ENCODE measurements at places on chromosomes 5 and 9.

- no peak for DNase-seq
These were observed 16.1 kb upstream of the PRLR start for GRCh38 chr5:35246411-35246810.

GRCh38 chr9:88936132-88936531 is 55.1 kb upstream of the S1PR3 start:
- no peak for DNase-seq

DNA sequence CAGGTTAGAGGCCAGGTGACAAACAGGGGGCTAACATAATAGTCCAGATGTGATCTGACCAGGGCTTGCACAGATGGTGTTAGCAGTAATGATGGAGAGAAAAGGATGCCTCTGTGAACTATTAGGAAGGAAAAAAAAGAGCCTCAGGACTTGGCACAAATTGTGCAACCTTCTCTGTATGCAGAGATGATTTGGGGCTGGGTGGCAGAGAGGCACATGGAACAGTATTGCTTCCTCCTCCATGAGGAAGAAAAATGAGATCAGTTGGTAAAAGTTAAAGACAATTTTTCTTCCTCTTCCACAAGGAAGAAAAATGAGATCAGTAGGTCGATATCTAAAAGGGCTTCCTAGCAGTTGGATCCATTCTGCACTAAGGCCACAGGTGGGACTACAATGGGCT is 13.9 kb upstream of the ANXA6 start:
- DNase-seq: no peak

DNA sequence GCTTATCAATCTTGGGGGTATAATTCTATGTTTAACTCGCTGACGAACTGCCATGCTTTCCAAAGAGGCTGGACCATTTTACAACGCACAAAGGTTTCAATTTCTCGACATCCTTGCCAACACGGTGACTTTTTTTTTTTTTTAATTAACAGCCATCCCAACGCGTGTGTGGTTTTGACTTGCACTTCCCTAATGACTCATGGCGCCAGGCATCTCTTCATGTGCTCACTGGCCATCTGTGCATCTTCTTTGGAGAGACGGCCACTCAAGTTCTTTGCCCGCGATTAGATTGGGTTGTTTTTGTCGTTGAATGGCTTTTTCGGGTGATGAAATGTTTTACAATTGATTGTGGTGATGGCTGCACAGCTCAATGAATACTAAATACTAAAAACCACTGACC is 12.5 kb upstream of the CARD9 start:
- DNase-seq: no peak

DNA sequence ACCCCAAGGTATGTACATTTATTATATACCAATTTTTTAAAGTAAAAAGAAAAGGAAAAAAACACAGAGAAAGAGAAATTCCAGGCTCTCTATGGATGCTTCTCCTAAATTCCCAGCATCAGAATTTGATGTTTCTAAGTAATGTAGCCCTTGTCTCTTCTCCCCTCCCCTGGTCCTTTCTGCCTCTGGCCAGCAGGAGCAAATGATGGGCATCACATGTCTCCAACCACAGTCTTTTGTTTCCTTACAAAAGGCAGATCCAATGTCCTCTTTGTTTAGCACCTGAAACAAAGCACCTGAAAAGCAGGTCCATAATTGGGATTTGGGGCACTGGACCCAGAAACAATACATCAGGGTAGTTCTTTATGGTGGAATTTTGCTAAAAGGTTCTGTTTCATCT is 50.4 kb upstream of the APC start:
- no peak for DNase-seq

- DNase-seq: no peak
These were observed 83.2 kb downstream of the TNC start for GRCh38 chr9:115034801-115035200.

GRCh38 chr5:127307868-127308267 is 17.3 kb downstream of the MEGF10 start:
- DNase-seq: no peak

- no peak for DNase-seq
These were observed 22.1 kb downstream of the EHMT1 start for GRCh38 chr9:137640862-137641261.

DNA sequence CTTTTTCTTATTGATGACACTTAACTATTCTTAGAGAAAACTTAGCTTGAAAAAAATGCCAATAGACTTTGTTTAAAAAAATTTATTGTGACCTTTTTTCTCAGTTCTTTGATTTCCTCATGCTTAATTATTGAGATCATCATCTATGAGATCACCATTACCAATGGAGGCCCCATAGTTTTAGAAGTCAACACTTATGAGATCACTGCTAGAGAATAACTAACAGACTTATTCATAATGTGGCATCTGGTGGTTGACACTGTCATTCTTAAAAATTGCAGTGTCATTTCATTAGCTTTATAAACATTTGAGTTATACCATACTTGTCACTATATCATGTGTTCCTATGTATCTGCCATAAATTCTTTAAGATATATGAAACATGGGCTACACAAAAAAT is 14.9 kb upstream of the FEM1C start:
- DNase-seq: no peak

GRCh38 chr5:603081-603998 is 8.8 kb upstream of the CEP72 start:
- no peak for DNase-seq

DNA sequence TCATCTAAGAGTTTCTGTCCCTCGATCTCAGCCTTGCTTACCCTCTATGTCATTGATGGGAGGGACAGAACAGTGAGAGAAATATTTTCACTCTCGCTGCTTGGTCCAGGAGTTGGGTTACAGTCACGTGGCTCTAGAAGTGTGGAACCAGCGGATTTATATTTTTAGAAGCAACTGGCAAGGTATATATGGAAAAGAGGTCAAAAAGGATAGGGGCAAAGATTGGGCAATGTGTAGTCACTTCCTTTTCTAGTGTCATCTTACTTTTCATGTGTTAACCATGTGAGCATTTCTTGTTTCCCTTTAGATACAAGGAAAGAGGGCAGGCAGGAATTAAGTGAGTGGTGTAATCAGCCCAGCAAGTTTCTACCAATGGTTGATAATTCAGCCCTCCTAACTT is 111.5 kb upstream of the ZNF366 start:
- DNase-seq: no peak

DNA sequence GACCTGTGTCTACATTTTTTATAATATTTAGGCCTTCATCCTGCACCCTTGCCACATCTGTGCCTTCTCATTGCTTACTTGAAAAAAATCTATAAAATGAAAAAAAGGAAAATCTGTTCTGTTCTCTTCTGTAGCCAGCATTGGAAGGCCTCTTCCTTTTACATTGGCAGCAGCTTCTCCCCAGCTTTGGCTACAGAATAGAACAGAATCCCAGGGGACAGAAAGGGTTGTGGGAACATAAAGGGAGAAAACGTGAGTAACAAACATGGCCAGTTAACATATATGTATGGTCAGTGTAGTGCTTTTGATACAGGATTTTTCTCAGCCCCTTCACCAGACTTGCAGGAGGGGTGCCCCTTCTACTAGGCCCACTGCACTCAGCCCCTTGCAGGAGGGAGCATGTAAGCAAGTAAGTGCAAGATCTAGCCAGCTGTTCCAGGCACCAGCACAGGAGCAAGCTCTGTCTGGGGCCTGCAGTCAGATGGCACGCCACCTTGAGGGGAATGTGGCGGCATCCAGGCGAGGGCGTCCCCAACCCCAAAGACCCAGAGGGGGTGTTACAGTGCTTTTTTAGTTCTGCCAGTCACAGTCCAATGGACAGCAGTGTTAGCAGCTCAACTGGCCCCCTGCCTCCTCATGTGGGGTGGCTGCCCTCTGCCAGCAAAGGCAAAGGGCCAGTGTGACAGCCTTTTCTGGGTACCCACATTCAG is 330.5 kb upstream of the ZNF462 start:
- DNase-seq: no peak
